ENCODE measurements at places on chromosomes 1 and 21. TPM values are rescaled to one million over a fixed set of nuclear protein-coding genes. Genes with fewer than 3 reads are reported as not detected.

Gene EDARADD
- total RNA-seq = not detected

Gene SERINC2
- 10.4 TPM for total RNA-seq

Gene DNAJC28
- total RNA-seq = 1.6 TPM

Gene CYP4A11
- total RNA-seq = not detected

Gene TINAGL1
- 14.9 TPM for total RNA-seq

Gene ANKRD35
- total RNA-seq = not detected

Gene CFAP57
- 0.16 TPM for total RNA-seq

Gene KLHDC8A
- total RNA-seq = not detected

Gene IVL
- total RNA-seq = not detected

Gene IKBKE
- total RNA-seq = 12.6 TPM

Gene OR11L1
- not detected for total RNA-seq

Gene FGR
- total RNA-seq = not detected

Gene POFUT2
- 42.0 TPM for total RNA-seq

Gene E2F2
- 7.3 TPM for total RNA-seq

Gene C1orf94
- total RNA-seq = 0.39 TPM

Gene YBEY
- 18.4 TPM for total RNA-seq

Gene CCDC24
- total RNA-seq = 1.7 TPM

Gene OPN3
- total RNA-seq = 60.6 TPM

Gene SPRR2A
- not detected for total RNA-seq

Gene C1orf174
- total RNA-seq = 36.3 TPM

Gene CA14
- total RNA-seq = not detected

Gene FABP3
- total RNA-seq = not detected
